ENCODE measurements at places on chromosomes 2 and 18. TPM values are rescaled to one million over a fixed set of nuclear protein-coding genes. Genes with fewer than 3 reads are reported as not detected.
A peak's percentile ranks its signal among the peaks of the same experiment; 100 is the strongest.

The ARHGAP28 gene
- polyA plus RNA-seq = 25.4 TPM

The RAB17 gene
- polyA plus RNA-seq = 1.1 TPM

The POTEI gene
- polyA plus RNA-seq = 0.08 TPM

The GALNT13 gene
- polyA plus RNA-seq = 0.50 TPM

DNA sequence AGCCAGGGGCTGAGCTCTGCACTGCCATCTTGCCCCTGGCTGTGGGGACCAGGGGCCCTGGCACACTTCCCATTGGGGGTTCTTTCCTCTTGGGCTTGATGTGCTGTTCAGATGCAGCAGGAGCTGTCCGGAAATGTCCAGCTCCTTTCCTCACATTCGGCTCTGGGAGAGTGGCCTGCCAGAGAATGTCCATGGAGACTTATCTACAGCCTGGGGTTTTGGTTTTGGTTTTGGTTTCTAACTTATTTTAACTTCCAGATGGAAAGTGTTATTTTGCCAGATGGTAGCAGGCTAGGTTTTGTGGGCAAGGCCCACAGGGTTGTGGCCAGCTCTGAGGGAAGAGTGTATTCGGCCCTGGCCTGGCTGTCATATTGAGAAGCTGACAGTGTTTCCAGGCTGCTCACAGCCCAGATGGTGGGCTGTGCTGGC is 177.3 kb downstream of the ANKRD30B start:
- H3K27ac ChIP-seq = no peak overlapping the region
- no peaks in the 10 kb centered on the region for H3K27me3 ChIP-seq
- no peaks in the 10 kb centered on the region for H3K36me3 ChIP-seq
- H3K4me1 ChIP-seq = no peaks in the 10 kb centered on the region
- no peak overlapping the region for H3K4me3 ChIP-seq
- no peak for DNase-seq

DNA sequence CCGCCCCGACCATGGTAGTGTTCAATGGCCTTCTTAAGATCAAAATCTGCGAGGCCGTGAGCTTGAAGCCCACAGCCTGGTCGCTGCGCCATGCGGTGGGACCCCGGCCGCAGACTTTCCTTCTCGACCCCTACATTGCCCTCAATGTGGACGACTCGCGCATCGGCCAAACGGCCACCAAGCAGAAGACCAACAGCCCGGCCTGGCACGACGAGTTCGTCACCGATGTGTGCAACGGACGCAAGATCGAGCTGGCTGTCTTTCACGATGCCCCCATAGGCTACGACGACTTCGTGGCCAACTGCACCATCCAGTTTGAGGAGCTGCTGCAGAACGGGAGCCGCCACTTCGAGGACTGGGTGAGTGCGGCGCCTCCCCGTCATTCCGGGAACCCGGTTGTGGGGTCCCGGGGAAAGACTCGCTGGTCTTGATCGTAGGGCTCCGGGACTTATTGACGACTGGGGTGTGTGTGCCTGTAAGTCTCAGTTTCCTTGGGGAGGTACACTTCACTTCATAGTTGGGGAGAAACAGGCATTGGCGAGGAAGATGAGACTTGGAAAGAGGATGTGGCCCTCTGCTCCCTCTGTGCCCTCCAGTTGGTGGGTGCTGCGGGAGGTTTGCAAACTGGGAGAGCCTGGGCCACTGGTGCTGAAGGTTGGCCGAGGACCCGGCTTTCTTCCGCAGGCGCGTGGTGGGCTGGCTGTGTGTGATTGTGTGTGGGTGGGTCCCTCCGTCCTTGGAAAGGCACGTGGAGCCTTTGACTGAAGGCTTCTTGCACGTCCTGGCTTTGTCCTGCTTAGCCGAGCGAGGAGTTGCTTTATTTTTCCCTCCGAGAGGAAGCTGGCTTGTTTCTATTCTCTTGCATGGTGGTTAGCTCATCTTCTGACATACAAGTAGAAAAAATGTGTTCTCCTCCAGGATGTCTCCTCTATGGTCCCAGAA is 886 bp downstream of the PRKCE start:
- H3K27ac ChIP-seq = peak overlapping the region; percentile 84
- H3K27me3 ChIP-seq = peaks cover 27% of the 10 kb centered on the region
- DNase-seq = peak; percentile 86
- no peaks in the 10 kb centered on the region for H3K36me3 ChIP-seq
- H3K4me1 ChIP-seq = peaks cover 21% of the 10 kb centered on the region

DNA sequence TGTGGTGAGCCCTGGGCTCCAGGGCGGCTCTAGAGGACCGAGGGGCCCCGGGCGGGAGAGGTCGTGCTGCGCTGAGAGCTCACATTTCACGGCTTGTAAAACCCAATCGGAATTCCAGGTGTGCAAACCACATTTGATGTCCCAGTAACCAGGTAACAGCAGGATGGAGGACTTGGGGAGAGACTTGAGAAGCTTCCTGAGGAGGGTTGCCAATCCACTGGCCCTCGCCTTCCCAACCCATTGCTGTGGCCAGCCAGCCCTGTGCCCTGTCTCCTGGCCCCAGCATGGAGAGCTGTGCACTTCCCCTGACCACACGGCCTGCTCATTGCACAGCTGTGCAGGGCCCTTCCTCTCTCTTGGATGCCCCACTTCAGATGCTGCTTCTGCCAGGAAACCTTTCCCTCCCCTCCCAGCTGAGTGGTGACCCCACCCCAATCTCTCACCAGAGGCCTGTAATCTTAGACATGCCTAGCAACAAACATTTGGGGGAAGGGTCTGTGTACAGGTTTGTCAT is 39.6 kb downstream of the ASB1 start:
- no peak overlapping the region for H3K4me3 ChIP-seq
- no peaks in the 10 kb centered on the region for H3K36me3 ChIP-seq

DNA sequence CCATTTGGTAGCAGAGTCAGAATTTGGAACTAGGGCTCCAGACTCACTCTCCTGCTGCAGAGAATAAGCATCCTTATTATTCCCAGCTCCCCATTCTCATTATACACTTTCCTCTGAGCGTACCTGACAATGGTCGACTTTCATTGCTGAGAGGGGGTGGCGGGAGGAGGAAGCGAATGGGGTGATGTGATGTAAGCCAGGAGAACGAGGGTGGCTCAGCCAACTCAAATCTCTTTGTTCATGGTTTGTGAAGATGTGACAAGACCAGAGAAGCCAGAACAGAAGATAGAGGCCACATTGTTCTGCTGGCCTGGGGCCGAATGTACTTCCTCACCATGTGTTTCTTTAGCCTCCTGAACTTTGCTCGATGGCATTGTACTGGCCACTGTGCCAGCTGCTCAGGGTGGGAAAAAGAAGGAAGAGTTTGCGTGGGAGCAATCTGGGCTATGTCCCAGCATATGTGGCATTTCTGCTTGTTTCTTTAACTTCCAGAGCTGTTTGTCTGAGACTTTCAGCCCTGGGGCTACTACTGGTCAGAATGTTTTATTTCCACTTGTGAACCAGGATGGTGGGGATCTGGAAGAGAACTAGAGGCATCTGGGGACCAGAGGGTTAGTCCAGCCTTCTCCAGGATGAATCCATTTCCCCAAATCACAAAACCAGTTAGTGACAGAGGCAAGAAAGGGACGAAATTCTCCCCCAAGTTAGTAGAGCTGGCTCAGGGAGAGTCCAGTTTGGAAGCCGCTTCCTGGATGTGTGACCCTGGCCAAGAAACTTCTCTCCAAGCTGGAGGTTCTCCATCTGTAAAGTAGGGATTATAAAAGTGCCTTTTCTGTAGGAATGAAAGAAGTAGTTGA is 62.6 kb downstream of the MOGAT1 start:
- peaks cover 34% of the 10 kb centered on the region for H3K4me1 ChIP-seq
- no peaks in the 10 kb centered on the region for H3K36me3 ChIP-seq
- H3K27ac ChIP-seq = peak overlapping the region; percentile 87
- no peak overlapping the region for H3K4me3 ChIP-seq

DNA sequence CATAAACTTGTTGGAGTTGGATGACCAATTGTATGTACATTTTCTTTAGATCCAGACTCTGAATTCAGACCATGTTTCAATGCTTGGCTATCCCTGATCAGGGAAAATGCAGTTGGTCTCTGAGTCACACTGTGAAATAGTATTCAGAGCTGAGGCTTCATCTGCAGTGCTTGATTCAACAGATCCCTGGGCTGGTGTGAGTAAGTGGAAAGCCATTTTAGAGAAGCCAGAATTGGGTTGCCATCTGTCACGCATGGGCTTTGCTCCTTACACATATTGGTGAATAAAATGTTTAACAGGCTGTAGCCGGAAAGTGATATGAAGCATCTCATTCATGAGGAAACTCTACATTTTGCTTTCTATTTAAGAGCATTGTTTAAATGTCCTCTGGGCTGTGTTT is 50.0 kb upstream of the ACYP2 start:
- H3K27ac ChIP-seq = no peak overlapping the region
- no peaks in the 10 kb centered on the region for H3K27me3 ChIP-seq
- DNase-seq = peak; percentile 20
- no peak overlapping the region for H3K4me3 ChIP-seq
- H3K4me1 ChIP-seq = no peaks in the 10 kb centered on the region

DNA sequence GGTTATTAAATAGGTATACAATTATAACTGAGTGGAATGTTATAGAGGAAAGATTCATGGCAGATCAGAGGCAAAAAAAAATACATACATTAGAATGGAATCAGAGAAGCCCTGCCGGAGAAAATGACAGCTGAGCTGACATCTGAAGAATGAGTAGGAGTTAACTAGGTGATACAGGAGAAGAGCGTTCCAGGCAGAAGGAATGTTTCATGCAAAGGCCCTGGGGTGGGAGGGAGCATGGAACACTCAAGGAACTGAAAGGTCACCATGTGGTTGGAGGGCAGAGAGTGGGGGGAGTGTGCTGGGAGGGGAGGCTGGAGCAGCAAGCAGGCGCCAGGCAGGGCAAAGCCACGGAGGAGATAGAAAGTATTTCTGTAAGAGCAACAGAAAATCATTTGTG is 31.6 kb upstream of the CDK5R2 start:
- H3K4me3 ChIP-seq = no peak overlapping the region
- no peak overlapping the region for H3K27ac ChIP-seq
- H3K27me3 ChIP-seq = peaks cover 5% of the 10 kb centered on the region
- H3K4me1 ChIP-seq = no peaks in the 10 kb centered on the region
- H3K36me3 ChIP-seq = no peaks in the 10 kb centered on the region
- no peak for DNase-seq

GRCh38 chr2:10079266-10079869 is 843 bp downstream of the CYS1 start:
- H3K36me3 ChIP-seq = no peaks in the 10 kb centered on the region
- H3K4me1 ChIP-seq = peaks cover 20% of the 10 kb centered on the region
- H3K4me3 ChIP-seq = peak overlapping the region; percentile 36
- peaks cover 83% of the 10 kb centered on the region for H3K27me3 ChIP-seq
- H3K27ac ChIP-seq = no peak overlapping the region
- peak; percentile 80 for DNase-seq

- peaks cover 3% of the 10 kb centered on the region for H3K4me1 ChIP-seq
- no peaks in the 10 kb centered on the region for H3K27me3 ChIP-seq
- H3K36me3 ChIP-seq = no peaks in the 10 kb centered on the region
- H3K4me3 ChIP-seq = no peak overlapping the region
- H3K27ac ChIP-seq = no peak overlapping the region
These were observed 5.6 kb downstream of the QPCT start for GRCh38 chr2:37350034-37350433.

DNA sequence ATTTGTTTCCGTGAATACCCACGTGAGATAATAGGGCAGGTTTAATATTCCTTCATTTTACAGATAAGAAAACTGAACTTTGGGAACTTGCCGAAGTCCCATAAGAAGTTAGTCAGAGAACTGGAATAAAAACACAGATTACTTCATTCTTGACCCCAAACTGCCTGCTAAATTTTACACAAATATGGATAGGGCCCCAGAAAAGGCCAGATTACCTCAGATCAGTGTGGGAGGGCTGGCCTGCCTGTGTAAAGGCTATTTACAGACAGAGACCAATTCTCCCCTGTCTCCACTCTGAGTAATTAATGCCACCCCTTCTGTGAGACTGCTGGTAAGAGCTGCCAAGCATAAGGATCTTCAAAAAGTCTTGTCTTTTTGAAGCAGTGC is 139.2 kb downstream of the MGAT5 start:
- H3K27me3 ChIP-seq = no peaks in the 10 kb centered on the region
- H3K27ac ChIP-seq = no peak overlapping the region
- H3K4me1 ChIP-seq = peaks cover 8% of the 10 kb centered on the region
- H3K36me3 ChIP-seq = peaks cover 9% of the 10 kb centered on the region
- peak; percentile 89 for DNase-seq

DNA sequence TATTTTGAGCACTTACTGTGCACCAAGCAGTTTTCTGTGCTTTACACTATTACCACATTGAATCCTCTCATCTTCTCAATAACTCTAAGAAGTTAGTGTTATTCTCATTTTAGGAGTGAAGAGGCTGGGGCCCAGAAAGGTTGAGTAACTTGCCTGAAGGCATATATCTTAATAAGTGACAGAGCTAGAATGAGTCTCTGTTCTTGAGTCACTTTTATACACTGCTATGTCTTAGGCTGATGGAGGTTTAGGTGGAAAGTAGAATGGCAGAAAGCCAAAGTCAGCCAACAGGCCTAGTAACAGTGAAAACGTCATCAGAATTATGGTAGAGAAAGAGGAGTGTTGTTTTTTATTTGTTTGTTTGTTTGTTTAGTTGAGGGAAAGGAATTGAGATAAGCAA is 27.9 kb upstream of the RPE start:
- no peaks in the 10 kb centered on the region for H3K4me1 ChIP-seq
- no peak overlapping the region for H3K27ac ChIP-seq
- no peak for DNase-seq
- H3K36me3 ChIP-seq = no peaks in the 10 kb centered on the region

DNA sequence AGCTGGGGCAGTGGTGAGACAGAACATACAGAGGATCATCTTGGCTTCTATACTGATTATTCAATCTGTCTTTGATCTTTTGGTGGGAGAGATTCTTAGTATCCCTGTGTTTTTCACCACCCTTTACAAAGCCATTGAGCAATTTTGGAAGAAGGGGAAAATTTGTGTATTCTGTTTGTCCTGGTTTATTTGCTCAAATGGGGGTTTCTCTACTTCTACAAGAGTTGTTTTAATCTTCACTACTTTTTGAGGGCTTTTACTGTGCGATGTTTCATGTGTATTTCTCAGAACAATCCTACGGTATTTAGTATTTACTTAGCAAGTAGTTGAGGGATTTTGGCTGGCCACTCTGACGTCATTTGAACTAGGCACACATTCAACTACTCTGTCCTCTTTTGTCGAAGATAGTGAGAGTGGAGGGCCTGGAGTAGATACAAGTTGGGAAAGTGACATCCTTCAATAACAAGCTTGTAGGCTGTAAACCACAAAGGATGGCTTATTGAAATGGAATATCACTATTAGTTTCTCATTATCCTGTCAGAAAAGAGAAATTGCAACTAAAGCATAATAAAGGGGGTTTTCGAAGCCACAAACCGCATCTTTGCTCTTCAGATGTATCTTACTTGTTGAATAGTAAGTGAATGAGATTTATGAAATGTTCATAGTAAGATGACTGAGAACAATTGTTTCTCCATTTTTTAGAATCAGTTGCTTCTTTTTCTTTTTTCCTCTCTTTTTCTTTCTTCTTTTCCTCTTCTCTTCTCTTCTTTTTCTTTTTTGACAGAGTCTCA is 24.8 kb downstream of the FMNL2 start:
- no peaks in the 10 kb centered on the region for H3K4me1 ChIP-seq
- DNase-seq = no peak
- H3K36me3 ChIP-seq = no peaks in the 10 kb centered on the region
- H3K27ac ChIP-seq = no peak overlapping the region
- H3K4me3 ChIP-seq = no peak overlapping the region
- H3K27me3 ChIP-seq = no peaks in the 10 kb centered on the region

GRCh38 chr2:69995511-69995910 is 34.1 kb upstream of the ASPRV1 start:
- no peak overlapping the region for H3K4me3 ChIP-seq
- no peak for DNase-seq
- H3K27ac ChIP-seq = no peak overlapping the region
- H3K4me1 ChIP-seq = no peaks in the 10 kb centered on the region

- DNase-seq = no peak
- no peak overlapping the region for H3K27ac ChIP-seq
- no peak overlapping the region for H3K4me3 ChIP-seq
- peaks cover 32% of the 10 kb centered on the region for H3K27me3 ChIP-seq
These were observed 13.7 kb downstream of the GATA6 start for GRCh38 chr18:22182884-22183697.

All from muscle of leg (tissue), 16 donors.